Stimulated activated CD8-positive, alpha-beta memory T cell treated with anti-CD3 and anti-CD28 coated beads, Interleukin-7, amount 100 ng/mL, for 24 hours (primary cell): ENCODE measurements at places on chromosomes 5 and 9.

DNA sequence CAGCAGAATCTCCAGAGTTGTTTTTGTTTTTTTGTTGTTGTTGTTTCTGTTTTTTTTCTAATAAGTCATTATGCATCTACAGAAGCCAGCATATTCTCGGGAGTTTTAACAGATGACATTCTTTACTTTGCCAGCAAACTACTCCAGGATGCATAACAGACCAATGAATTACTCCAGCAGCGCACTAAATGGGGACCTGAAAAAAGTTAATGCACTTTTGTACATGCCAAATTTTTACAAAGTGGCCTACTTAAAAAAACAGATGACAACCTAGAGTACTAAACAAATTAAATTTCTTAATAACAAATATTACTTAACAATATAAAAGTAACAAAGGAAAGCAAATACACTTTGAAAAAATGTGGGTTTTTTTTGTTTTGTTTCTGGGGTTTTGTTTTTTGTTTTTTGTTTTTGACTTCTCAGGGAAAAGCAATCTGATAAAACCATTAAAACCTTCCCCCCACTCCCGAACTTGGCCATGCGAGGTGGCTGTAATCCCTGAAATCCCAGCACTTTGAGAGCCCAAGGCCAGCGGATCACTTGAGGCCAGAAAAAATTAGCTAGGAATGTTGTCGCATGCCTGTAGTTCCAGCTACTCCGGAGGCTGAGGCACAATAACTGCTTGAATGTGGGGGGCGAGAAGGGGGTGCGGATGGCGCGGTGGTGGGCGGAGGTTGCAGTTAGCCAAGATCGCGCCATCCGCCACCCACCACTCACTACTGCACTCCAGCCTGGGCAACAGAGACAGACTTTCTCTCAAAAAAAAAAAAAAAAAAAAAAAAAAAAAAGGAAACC, 352.4 kb downstream of the CETN3 start:
- DNase-seq = no peak

GRCh38 chr9:112348257-112349007, 15.0 kb upstream of the PTBP3 start:
- peak; percentile 60 for DNase-seq

- DNase-seq = no peak
Measured at GRCh38 chr9:137851516-137852267, 25.9 kb upstream of the CACNA1B start.

- no peak for DNase-seq
Measured at GRCh38 chr5:158126442-158127405, 267.8 kb upstream of the CLINT1 start.

DNA sequence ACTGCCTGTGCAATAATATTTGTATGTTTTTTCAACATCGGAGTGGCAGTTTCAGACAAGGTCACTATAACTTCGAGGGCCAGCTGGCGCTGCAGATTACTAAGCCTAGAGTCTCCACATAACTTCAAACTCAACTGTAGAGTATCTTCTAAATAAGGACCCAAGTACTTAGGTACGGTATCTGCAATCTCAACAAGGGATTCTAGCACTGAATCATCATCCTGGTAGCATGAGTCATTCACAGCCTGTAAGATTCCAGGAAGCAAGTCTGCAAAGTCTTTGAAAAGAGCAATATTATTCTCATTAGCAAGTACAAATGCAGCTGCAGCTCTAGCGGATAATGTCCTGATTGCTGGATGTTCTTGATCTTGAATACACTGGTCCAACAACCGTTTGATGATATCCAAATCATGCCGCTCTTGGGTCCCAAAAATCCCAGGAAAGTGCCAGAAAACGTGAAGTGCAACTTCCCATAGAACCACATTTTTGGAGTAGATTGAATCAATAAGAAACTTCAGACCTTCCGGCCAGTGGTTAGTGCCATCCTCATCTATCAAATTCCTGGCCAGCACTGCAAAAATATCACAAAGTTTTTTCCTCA, 654 bp downstream of the RANBP6 start:
- no peak for DNase-seq

DNA sequence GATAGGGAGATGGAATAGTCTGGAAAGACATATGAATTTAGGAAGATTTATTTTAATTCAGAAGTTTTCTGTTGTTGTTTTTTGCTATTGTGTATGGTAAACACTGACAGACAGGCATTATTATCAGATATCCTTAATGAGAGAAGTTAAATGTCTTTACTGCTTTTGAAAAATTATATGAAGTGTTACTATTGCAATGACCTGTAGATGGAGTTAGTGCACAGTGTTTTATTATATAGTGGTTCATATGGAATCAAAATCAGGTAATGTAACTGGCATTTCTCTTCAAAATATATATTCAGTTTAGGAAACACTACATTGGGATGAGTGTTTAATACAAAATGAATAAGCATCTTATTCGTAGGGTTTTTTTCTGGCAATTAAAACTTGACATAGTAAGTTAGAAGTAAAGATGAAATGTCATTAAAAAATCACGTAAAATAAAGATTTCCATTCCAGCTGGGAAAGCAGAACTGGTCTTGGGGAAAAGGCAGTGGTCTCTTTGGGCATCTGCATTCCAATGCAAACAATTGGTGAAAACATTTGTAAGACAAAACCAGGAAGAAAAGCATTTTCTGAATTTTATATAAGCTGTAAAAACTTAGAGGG, 3.9 kb downstream of the GABRA1 start:
- DNase-seq = no peak

GRCh38 chr5:87909382-87909781, 359.3 kb downstream of the TMEM161B start:
- DNase-seq = no peak

DNA sequence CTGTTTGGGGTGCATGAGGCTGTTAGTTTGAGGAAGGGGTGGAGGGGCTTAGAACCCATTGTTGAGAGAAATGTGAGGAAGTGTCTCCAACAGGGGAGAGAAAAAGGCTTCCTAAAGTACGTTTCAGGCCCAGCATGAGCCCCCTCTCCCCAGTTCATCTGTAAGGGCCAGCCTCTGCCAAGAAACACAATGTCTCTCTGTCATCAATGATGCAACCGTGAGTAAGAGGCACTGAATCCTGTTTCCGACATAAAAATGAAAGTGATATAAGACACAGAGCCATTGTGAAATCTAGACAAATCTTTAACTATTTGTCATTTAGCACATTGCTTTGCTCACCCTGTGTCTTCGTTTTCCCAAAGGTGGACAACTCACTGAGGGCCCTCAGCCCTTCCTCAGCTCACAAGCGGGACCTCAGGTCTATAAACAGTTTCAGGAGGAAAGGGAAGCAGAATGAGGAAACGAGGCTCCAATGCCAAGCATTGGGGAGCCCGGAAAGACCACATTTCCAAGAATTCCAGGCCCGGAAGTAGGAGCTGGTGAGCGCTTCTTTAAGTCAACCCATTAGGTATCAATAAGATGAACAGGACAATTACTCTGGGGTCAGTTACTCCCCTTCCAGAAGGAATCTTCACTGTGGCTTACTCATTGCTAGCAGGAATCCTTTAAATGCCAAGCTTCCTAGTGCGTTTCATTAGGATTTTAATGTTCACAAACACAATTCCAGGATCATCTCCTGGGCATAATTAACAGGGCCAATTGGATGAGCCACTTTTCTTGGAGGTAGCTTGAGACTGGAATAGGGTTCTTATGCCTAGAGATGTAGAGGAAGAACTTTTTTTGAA, 59.0 kb upstream of the KLF4 start:
- no peak for DNase-seq

DNA sequence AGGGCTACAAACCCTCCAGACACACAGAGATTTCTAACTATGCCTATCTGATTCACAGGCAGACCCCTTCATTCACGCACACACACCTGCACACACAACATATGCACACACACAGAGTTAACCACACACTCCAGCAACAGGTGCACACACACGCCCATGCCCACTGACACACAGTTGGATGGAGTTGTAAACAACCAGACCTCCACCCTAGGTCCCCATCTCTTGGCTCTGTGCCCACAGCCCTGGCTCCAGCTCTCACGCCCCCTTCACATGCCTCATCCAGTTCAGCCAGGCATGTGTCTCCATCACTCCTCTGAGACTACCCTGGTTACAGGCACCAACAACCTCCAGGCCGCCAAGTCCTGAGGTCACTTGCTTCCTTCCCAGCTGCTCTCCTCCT, 61.1 kb downstream of the PSD2 start:
- no peak for DNase-seq

GRCh38 chr5:107389130-107389774, 281.5 kb downstream of the EFNA5 start:
- no peak for DNase-seq

DNA sequence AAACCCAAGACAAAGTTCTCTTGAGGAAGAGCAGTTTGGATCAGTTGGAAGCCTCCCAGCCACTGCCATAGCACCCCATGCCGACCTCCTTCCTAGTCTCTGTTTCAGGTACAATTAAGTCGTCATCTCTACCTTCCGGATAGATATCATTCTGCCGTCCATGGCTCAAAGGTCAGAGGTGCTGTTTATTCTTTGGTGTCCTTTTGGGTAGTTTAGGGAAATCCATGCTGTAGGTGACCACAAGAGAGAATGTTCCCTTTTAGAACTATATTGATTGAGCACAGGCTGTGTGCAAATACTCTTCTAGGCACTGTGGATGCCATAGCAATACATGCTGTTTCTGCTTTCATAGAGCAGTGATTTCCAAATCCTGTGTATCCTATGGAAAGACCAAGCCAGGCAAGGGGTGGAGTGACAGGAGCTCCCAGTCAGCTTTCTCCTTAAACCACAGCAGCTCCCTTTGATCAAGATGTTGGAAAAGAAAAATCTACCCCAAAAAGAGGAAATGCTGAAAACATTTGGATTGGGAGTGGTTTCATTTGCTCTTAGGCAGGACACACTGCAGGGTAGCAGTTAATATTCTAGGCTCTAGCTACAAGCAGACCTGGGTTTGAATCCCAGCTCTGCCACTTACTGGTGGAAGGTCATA, 127.9 kb downstream of the PALM2AKAP2 start:
- DNase-seq = no peak

DNA sequence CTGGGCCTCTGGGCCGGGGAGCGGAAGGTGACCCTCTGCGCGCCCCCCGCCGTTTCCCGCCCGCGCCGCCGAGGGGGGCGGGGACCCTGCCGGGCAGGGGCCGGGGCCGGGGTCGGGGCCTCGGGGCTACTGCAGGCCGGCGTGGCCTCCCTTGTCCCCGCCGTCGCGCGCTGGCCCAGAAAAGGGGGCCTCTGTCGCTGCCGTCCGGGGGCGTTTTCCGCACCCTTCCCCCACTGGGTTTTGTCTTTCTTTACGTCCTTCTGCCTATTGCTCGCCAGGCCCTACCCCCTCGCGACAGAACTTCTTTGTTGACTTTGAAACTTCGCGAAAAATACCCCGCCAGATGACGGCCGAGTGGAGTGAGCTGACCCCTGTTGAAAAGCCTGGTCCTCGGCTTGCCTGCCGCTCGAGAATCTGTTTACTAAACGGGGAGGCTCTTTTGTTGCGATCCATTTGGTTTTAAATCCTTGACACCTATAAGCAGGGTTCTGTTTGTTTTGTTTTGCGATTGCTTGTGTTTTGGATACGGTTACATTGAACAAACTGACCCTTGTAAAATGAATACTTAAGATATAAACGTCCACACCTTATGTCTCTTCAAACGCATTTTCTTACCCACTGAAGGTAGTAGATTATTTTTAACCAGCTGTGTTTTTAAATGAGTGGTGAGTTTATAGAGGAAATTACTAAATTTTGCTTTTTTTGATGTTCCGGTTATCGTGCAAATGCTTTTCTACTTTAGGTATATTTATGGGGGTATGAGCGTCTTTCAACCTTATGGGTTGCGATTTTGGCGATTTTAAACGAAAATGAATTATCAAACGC, 765 bp downstream of the MARCHF6 start:
- no peak for DNase-seq

DNA sequence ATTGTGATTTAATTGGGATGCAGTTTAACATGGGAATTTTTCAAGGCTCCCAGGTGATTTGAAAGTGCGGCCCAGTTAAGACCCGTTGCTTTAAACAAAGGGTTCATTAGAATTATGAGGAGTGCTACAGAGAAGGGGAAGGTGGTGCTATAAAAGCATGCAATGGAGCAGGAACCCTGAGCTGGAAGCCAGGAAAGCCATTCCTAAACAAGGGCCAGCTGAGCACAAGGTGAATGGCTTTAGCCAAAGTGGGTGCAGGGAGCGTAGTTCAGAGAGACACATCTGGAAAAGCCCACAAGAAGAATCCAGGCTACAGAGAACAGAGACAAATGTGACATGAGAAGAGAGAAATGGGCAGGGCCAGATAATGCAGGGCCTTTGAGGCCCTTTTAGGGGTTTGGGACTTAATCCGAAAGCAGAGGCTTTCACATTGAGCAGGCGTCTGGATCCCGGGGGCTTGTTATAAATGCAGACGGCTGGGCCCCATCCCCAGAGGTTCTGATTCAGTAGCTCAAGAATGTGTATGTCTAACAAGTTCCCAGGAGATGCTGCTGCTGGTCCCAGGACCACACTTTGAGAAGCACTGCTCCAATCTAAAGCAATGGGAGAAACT, 138.1 kb upstream of the WWC1 start:
- no peak for DNase-seq

DNA sequence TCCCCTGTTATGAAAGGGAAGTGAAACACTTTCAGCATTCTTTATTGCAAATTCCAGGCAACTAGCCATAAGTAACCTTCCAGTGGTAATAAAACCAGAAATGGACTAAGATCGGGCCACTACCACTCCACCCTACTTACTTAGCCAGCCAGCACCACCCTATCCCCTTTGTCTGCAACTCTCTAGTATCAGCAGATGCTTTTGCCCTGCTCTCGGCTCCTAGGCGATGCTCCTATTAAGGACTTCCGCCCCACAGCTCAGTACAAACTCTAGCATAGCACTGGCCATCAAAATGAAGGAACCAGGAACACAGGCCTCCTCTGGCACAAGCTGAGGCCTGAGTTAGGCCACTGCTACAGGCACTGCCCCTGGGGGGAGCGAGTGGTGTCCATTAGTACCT, 81.2 kb downstream of the GLDC start:
- no peak for DNase-seq

DNA sequence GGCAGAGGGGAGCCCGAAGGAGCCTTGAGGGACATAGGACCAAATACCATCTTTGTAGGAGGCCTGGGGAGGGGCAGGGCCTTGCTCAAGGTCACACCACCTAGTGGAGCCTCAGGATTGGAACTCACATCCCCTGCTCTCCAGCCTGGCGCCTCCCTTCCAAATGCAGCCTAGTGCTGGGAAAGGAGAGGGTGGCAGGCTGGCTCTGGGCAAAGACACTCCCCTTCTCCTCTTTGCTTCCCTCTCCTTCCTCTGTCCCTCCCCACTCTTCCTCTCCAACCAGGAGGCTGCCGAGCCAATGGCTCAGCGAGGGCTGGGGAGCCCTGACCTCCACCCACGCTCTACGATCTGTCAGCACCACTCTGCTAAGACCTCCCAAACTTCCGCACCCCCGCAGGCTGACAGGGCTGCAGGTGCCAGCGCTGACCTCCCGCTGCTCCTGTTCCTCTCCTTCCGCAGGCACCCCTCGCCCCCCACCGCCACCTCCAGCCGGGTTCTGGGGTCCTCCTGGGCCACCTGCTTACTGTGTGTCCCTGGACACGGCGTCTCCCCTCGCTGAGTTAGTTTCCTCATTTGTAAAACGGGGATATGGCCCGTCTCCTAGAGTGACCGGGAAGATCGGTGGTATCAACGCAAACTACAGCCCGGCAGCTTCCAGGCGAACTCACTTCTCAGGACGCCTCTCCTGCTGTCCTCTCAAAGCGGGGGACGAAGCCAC, 52.9 kb downstream of the C9orf50 start:
- DNase-seq = no peak

- peak; percentile 16 for DNase-seq
Measured at GRCh38 chr9:36991516-36992134, 42.4 kb downstream of the PAX5 start.
